Ascending aorta (tissue), 2 donors: ENCODE measurements at places on chromosomes 7 and 10. TPM values are rescaled to one million over a fixed set of nuclear protein-coding genes. Genes with fewer than 3 reads are reported as not detected.

FAM13C gene
- 10.7 TPM for total RNA-seq

DNA sequence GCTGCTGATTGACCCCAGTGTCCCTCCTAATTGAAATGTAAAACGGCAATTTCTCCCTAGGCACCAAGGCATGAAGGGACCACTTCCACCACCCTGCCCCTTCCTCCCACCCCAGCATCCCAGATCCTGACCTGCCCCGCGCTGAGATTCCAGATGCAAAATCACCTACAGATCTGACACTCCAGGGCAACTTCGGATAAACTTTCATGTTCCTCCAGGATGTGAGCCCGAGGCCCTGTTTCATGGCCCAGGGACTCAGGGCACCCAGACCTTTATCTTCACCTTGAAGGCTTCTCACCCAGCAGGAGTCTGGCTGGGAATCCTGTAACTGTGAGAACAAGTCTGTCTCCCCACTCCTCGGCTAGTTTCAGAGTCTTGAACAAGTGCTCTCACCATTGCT lies 361.8 kb downstream of the PLXNA4 start:
- H3K36me3 ChIP-seq: peaks cover 14% of the 10 kb centered on the region
- H3K4me3 ChIP-seq: no peak overlapping the region
- no peak for DNase-seq
- no peak overlapping the region for H3K27ac ChIP-seq
- no peaks in the 10 kb centered on the region for H3K4me1 ChIP-seq

- no peak for DNase-seq
- no peaks in the 10 kb centered on the region for H3K27me3 ChIP-seq
- H3K4me1 ChIP-seq: no peaks in the 10 kb centered on the region
- no peak overlapping the region for H3K27ac ChIP-seq
These were observed 59.3 kb upstream of the EXOC6 start for GRCh38 chr10:92789067-92789466.

DNA sequence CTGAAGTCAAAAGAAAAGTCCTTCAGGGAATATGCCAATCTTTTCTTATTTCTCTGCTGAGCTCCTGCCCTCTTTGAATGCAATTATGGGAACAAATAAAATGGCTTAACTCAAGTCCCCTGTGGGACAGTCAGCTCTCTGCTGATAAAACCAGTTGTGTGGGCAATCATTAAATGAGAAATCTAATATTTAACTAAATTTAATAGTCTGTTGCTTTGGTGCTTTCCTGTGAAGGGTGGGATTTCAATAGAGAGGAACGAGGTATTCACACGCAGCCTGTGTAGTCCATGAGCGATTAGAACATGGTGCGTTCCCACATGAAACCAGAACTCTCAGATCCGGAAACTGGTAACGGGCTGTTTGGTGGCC lies 138.4 kb downstream of the PAXIP1 start:
- no peak for DNase-seq
- no peaks in the 10 kb centered on the region for H3K36me3 ChIP-seq
- no peaks in the 10 kb centered on the region for H3K27me3 ChIP-seq
- H3K4me3 ChIP-seq: no peak overlapping the region

DNA sequence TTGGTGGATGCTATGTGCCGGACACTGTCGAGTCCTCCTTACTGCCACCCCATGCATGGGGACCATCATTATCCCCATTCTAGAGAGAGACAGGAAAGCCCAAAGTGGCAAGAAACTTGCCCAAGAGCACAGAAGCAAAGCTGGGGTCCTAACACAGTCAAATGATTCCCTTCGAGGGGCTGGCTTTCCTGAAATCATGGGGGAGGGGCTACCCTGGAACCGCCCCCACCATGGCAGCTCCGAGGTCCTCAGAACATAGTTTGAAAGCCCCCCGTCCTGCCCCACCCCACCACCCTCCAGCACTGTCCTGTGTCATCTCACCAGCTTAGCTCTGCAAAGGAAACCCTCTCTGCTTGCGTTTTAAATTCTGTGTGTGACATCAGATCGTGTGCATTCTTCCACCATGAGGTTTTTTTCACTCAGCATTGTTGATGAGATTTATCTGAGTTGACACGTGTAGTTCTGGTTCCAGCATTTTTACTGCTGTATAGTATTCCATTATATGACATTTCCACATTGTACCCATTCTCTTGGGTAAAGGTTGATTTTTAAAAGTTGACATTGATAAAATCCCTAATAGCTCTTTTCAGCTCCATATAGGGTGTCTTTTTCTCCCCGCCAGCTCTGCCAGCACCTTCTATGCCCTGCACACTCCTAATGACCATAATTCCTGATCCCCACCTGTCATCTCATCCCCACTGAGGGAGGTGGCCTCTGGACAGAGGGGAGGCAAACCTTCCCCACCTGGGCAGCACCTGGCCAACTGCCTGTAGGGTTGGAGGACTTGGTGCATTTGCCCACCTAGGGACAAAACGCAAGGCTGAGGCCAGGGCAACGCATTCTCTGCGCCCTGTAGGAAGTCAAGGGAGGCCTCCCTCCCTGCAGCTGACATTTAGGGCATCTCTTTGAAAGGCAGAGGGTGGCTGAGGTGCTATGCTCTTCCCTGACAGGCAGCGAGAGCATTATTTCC lies 100.2 kb upstream of the GPR26 start:
- DNase-seq: no peak
- no peaks in the 10 kb centered on the region for H3K36me3 ChIP-seq
- no peaks in the 10 kb centered on the region for H3K4me1 ChIP-seq
